ENCODE measurements at places on chromosomes 5 and 9. TPM values are rescaled to one million over a fixed set of nuclear protein-coding genes. Genes with fewer than 3 reads are reported as not detected.

FCN2 gene
- total RNA-seq = not detected

ITK gene
- 0.33 TPM for total RNA-seq

ANKRD34B gene
- not detected for total RNA-seq

GSN gene
- 3,478 TPM for total RNA-seq

ST6GALNAC6 gene
- 106 TPM for total RNA-seq

SAXO1 gene
- not detected for total RNA-seq

SOHLH1 gene
- total RNA-seq = not detected

LRRC19 gene
- not detected for total RNA-seq

QRFP gene
- total RNA-seq = not detected

DNA sequence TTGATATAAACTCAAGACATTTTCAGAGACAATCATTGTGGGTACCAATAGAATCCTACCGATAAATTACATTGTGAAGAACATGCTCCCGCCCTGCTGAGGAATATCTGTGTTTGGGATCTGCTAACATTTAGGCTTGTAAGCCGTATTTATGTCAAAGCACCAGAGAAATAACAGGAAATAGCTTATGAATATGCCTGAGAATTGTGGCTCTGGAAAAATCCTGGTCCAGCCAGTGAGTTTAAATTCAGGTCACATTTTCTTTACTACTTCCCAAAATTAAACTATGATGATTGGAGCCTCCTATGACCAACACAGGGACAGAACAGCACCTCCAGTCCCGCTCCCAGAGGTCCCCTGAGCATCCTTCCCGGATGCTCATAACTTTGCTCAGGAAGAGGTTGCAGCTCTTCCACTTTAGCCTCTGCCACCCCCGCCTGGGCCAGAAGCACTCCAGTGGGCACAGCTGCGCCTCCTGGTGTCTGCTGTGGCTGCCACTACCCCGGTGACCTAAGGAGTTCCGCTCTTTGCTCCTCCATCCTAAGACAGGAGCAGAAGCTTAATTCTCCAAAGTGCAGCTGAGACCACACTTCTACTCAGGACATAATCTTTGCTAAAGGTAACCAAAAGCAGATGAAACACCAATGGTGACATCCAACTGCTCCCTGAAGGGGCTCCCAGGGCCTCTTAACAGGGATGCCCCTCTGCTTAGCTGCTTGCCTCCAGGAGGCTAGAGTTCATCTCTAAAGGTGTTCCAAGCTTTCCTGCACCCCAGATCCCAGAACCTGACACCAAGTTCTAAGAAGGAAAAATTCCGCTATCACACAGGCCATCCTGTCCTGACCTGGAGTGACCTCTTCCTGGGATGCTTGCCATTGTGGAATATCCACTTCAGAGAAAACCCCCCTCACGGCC, 58.8 kb downstream of the SLC1A1 start:
- H3K27me3 ChIP-seq = no peaks in the 10 kb centered on the region
- H3K27ac ChIP-seq = peak overlapping the region; percentile 23
- no peaks in the 10 kb centered on the region for H3K36me3 ChIP-seq
- H3K4me3 ChIP-seq = no peak overlapping the region
- no peak for DNase-seq
- peaks cover 15% of the 10 kb centered on the region for H3K4me1 ChIP-seq

GRCh38 chr5:43225649-43226245, 33.7 kb downstream of the NIM1K start:
- no peaks in the 10 kb centered on the region for H3K4me1 ChIP-seq
- no peak overlapping the region for H3K27ac ChIP-seq

- H3K27ac ChIP-seq = no peak overlapping the region
- no peak for DNase-seq
- no peak overlapping the region for H3K4me3 ChIP-seq
- no peaks in the 10 kb centered on the region for H3K27me3 ChIP-seq
- no peaks in the 10 kb centered on the region for H3K4me1 ChIP-seq
Observed at GRCh38 chr9:26813247-26813646, 79.4 kb downstream of the CAAP1 start.

- no peak overlapping the region for H3K4me3 ChIP-seq
- H3K36me3 ChIP-seq = peaks cover 43% of the 10 kb centered on the region
- H3K27ac ChIP-seq = no peak overlapping the region
- DNase-seq = no peak
- H3K4me1 ChIP-seq = no peaks in the 10 kb centered on the region
- H3K27me3 ChIP-seq = no peaks in the 10 kb centered on the region
Observed at GRCh38 chr5:176486189-176486757, 38.1 kb downstream of the FAF2 start.

DNA sequence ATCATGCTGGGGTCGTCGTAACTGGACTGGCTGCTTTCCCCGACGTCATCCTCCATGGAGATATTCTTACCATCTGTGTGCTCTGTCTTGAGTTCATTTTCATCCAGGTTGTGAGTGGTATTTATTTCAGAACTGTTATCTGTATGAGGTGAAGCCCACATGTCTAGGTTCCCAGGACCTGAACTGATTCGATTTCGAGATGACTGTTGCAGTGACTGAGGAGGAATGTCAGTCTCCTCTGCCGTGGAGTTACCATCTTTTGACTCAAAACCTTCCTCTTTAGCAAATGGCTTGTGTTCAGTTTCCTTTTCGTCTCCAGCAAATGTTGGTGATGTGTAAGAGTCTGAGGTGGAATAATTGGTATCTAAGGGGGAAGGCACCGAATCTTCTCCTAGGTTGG, 55.2 kb upstream of the PCA3 start:
- H3K36me3 ChIP-seq = no peaks in the 10 kb centered on the region
- H3K27me3 ChIP-seq = no peaks in the 10 kb centered on the region
- H3K4me3 ChIP-seq = no peak overlapping the region
- no peak for DNase-seq

- H3K36me3 ChIP-seq = no peaks in the 10 kb centered on the region
- DNase-seq = no peak
- no peak overlapping the region for H3K27ac ChIP-seq
- no peaks in the 10 kb centered on the region for H3K27me3 ChIP-seq
- no peaks in the 10 kb centered on the region for H3K4me1 ChIP-seq
- no peak overlapping the region for H3K4me3 ChIP-seq
Observed at GRCh38 chr5:8333977-8334376, 465.0 kb downstream of the MTRR start.

DNA sequence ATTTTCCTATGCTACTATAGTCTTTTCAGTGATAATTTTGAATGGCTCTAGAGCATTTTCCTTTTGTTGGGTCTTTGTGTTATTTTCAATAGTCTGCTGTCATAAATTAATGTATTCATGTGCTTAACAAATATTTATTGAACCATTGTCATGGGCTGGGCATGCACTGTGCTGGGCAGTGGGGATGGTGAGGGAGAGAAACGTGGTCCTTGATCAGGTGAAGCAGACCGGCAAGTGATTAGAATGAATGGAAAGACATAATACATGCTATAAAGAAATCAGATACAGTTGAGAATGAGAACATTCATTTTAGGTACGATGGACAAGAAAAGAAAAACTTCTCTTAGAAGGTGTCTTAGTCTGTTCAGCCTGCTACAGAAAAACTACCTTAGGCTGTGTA, 66.1 kb downstream of the KIF4B start:
- no peak for DNase-seq
- H3K4me1 ChIP-seq = no peaks in the 10 kb centered on the region
- no peak overlapping the region for H3K4me3 ChIP-seq
- no peaks in the 10 kb centered on the region for H3K27me3 ChIP-seq
- no peaks in the 10 kb centered on the region for H3K36me3 ChIP-seq

- H3K27me3 ChIP-seq = no peaks in the 10 kb centered on the region
- DNase-seq = no peak
- no peaks in the 10 kb centered on the region for H3K4me1 ChIP-seq
- H3K36me3 ChIP-seq = no peaks in the 10 kb centered on the region
- no peak overlapping the region for H3K27ac ChIP-seq
- H3K4me3 ChIP-seq = no peak overlapping the region
Observed at GRCh38 chr5:71697967-71698366, 21.1 kb upstream of the CARTPT start.

- H3K27ac ChIP-seq = no peak overlapping the region
- no peak for DNase-seq
- H3K4me3 ChIP-seq = no peak overlapping the region
- peaks cover 8% of the 10 kb centered on the region for H3K36me3 ChIP-seq
- H3K27me3 ChIP-seq = no peaks in the 10 kb centered on the region
Observed at GRCh38 chr9:127112735-127113161, 9.7 kb downstream of the ANGPTL2 start.

GRCh38 chr5:179123491-179124272, 63.5 kb downstream of the ZNF354C start:
- no peak overlapping the region for H3K4me3 ChIP-seq
- peak; percentile 36 for DNase-seq
- no peaks in the 10 kb centered on the region for H3K4me1 ChIP-seq
- H3K27me3 ChIP-seq = no peaks in the 10 kb centered on the region

GRCh38 chr5:140319833-140320232, 16.9 kb upstream of the PFDN1 start:
- peaks cover 32% of the 10 kb centered on the region for H3K4me1 ChIP-seq
- no peak overlapping the region for H3K4me3 ChIP-seq
- DNase-seq = peak; percentile 53
- H3K27ac ChIP-seq = no peak overlapping the region
- no peaks in the 10 kb centered on the region for H3K27me3 ChIP-seq
- no peaks in the 10 kb centered on the region for H3K36me3 ChIP-seq

DNA sequence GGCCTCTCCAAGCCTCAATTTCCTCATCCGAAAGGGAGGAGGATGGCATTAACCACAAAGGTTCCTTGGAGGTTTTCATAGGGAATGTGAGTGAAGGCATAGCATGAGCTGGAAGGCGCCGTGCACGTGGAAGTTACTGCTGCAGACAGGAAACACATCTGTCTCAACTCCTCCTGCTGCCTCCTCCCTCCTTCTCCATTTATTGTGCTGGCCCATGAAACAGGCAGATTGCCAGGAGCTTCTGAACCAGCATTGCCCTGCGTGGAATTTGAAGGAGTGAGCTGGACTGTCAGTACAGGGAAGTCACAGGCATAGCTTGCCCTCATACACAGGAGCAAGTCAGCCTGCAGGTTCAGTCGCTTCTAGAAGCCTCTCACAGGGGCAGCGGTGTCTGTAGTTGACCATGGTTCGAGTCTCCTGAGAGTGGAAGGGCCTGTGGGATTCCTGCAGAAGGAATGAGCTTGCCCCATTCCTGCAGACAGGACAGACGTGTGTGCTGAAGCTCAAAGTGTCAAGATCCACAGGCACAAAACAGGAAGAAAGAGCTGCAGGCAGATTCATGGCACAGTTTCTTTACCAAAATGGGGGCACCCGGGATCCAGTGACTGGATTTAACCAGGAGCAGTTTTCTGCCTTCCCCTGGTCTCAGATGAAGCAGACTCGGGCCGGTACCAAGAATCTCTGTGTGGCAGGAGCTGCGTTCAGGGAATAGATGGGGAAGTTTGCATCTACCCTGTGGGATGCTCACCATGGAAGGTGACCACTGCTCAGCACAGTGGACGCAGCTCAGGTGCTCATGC, 48.7 kb upstream of the CTSL start:
- H3K4me1 ChIP-seq = no peaks in the 10 kb centered on the region
- H3K4me3 ChIP-seq = no peak overlapping the region
- H3K27me3 ChIP-seq = no peaks in the 10 kb centered on the region
- no peak overlapping the region for H3K27ac ChIP-seq

GRCh38 chr9:16306586-16306985, 563.9 kb downstream of the BNC2 start:
- H3K36me3 ChIP-seq = no peaks in the 10 kb centered on the region
- no peaks in the 10 kb centered on the region for H3K27me3 ChIP-seq
- DNase-seq = no peak
- no peak overlapping the region for H3K4me3 ChIP-seq
- no peak overlapping the region for H3K27ac ChIP-seq
- H3K4me1 ChIP-seq = no peaks in the 10 kb centered on the region

GRCh38 chr5:96838201-96839070, 30.7 kb upstream of the ERAP1 start:
- H3K4me3 ChIP-seq = no peak overlapping the region
- H3K27ac ChIP-seq = no peak overlapping the region
- H3K27me3 ChIP-seq = no peaks in the 10 kb centered on the region

- DNase-seq = no peak
- H3K36me3 ChIP-seq = no peaks in the 10 kb centered on the region
- H3K27ac ChIP-seq = no peak overlapping the region
- no peaks in the 10 kb centered on the region for H3K27me3 ChIP-seq
Observed at GRCh38 chr9:98925956-98926355, 17.8 kb upstream of the COL15A1 start.

DNA sequence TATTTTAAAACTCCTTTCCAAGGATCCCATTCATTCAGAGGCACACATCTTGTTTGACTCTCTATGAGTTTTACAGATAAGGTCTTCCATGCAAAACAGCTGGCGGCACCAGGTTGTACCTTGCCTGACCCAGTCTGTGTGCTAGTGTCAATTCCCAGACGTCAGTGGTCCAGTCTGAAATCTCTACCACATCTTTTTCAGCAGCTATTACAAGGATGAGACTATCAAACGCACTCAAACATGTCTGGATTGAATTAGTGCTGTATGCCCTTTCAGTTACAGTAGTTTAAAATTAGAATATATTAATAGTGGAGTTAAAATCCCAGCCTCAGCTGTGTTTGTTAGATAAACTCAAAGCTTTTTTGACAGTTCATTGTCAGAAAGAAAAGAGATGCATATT, 11.7 kb downstream of the CDC14B start:
- no peaks in the 10 kb centered on the region for H3K36me3 ChIP-seq
- no peaks in the 10 kb centered on the region for H3K4me1 ChIP-seq
- H3K4me3 ChIP-seq = no peak overlapping the region

DNA sequence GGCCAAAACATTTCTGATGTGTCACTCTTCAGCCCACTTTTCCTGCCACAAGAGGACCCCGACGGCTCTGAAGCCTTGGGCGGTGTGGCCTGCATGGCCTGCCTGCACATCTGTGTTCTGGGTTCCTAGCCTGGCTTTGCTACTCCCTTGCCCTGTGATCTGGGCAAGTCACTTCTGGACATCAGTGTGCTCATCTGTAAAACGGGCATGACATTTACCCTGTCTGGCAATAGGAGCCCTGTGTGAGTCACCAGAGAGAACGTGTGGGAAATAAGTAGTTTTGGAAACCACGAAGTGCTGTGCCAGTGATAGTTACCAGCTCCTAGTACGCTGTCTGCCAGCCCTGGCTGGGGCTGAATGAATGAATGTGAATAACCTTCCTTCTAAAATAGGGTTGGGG, 90.8 kb downstream of the MACROH2A1 start:
- no peak overlapping the region for H3K27ac ChIP-seq
- H3K27me3 ChIP-seq = no peaks in the 10 kb centered on the region
- H3K36me3 ChIP-seq = no peaks in the 10 kb centered on the region
- H3K4me3 ChIP-seq = no peak overlapping the region

- no peaks in the 10 kb centered on the region for H3K27me3 ChIP-seq
- H3K4me3 ChIP-seq = no peak overlapping the region
- DNase-seq = no peak
- H3K36me3 ChIP-seq = no peaks in the 10 kb centered on the region
- no peaks in the 10 kb centered on the region for H3K4me1 ChIP-seq
Observed at GRCh38 chr5:171432076-171432475, 12.6 kb downstream of the FGF18 start.

- H3K27ac ChIP-seq = no peak overlapping the region
- H3K4me1 ChIP-seq = peaks cover 10% of the 10 kb centered on the region
Observed at GRCh38 chr5:139979943-139980342, 63.2 kb downstream of the NRG2 start.

DNA sequence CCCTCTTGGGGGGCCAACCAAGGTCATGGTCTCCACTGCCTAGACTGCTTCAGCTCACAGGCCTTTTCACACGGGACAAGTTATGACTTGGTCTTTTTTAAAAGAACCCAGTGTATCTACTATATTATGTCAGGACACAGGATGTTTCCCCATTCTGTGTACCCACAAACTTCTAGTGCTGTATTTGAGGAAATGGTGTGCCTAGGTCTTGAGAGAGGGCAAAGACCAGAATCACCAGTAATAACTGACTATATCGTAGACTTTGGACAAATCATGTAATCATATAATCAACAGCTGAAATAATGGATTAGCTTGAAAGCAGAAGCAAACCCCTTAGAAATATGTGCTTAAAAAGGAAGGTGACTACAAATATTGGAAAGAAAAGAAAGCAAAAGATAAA, 133.3 kb downstream of the ARL15 start:
- no peak overlapping the region for H3K27ac ChIP-seq
- no peak overlapping the region for H3K4me3 ChIP-seq
- H3K27me3 ChIP-seq = no peaks in the 10 kb centered on the region

All from right atrium auricular region (tissue), 2 donors.